ENCODE measurements at places on chromosomes 5 and 9.

GRCh38 chr9:14730461-14730898 lies 7.9 kb upstream of the CER1 start:
- DNase-seq, result no peak

DNA sequence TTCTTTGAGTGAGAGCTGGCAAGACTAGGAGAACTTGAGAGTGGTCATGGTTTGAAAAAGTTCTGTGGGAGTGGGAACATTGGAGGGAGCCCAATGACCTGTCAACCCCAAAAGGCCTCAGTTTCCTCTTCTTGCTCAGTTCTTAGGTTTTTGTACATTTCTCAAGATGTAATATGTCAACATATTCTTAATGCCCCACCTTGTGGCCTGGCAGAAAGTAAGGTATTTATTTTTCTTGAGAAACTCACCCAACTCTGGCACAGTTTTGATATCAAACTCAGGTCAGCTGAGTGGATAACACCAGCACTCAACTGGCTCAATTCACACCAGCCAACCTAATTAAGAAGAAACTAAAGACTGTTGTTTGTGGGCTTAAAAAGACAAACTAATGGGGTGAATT lies 123.0 kb upstream of the SLC27A6 start:
- no peak for DNase-seq

GRCh38 chr5:39547553-39548154 lies 122.9 kb upstream of the DAB2 start:
- DNase-seq, result peak; percentile 93

GRCh38 chr5:136006164-136006563 lies 22.6 kb upstream of the TGFBI start:
- no peak for DNase-seq

GRCh38 chr9:134325813-134326723 lies at the start of gene RXRA:
Gene RXRA, plus strand, starts transcription at chr9:134326455. Its CDS starts 177 bp downstream, at chr9:134326632.
- peak; percentile 33 for DNase-seq

DNA sequence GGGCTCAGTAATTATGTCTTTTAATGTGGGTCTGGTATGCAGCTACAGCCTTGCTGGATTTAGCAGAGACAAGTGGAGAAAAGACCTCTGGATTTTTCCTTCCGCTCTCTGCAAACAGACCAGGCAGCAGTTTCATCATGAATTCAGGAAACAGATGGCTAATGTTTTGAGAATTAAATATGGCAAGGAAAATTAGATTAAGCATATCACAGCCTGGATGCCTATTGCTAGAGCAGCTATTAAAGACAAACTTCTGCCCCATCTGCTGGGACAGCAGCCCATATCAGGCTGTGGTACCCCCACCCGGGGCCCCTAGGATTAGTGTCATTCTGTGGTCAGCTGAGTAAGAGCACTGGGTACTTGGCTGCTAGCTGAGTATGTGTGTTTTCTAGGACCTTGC lies 6.2 kb downstream of the SKP2 start:
- DNase-seq, result no peak

GRCh38 chr9:123637945-123638634 lies 282.1 kb downstream of the CRB2 start:
- peak; percentile 18 for DNase-seq

GRCh38 chr9:88776717-88777497 lies 214.4 kb upstream of the S1PR3 start:
- DNase-seq, result no peak

DNA sequence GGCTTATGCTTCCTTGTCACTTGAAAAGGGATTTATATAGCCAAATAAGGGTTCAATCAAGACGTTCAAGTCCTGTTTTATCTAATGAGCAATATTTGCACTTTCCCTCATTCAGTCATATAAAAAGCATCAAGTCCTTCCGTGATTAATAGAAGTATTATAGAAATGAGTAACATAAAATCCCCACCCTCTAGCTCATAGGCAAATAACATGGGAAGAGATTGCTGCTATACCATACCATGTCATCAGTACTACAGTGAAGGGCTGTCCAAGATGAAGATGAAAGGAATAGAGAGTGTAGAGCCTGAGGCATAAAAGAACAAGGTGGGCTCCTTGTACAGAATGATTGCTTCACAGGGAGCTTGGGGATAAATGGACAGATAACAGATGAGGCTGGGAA lies 20.4 kb upstream of the PAPPA start:
- DNase-seq, result no peak

DNA sequence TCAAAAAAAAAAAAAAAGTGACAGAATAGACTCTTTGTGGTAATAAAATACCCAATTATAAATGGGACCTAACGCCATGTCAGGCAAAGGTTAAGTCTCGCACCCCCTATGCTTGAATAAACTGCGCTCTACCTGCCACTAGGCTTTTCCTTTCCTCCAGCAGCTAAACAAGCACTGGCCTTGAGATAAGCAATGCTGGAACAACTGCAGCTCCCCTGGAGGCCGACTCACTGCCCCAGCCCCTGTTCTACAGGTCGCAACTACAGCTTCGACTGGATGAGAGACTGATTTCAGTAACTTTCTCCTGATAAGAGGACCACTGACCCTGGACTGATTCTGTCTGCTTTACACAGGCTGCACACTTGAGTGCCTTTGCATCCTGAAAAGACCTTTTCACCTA lies 210.2 kb downstream of the HSPA4 start:
- DNase-seq, result no peak

- DNase-seq, result peak; percentile 62
These were observed 11.1 kb downstream of the TTC39B start for GRCh38 chr9:15295761-15296405.

- DNase-seq, result no peak
These were observed 12.3 kb upstream of the SKP1 start for GRCh38 chr5:134189031-134189430.
